Stimulated activated CD4-positive, alpha-beta T cell treated with anti-CD3 and anti-CD28 coated beads, TNF-alpha, amount 100 ng/mL, for 1 hour (primary cell): ENCODE measurements at places on chromosomes 3 and 15.

GRCh38 chr3:70042641-70043040 lies 43.1 kb downstream of the SAMMSON start:
- no peak for DNase-seq

GRCh38 chr3:58487140-58487886 lies 4.6 kb upstream of the KCTD6 start:
- no peak for DNase-seq

- no peak for DNase-seq
Measured at GRCh38 chr3:65484964-65485363, 553.8 kb downstream of the MAGI1 start.

- DNase-seq = no peak
Measured at GRCh38 chr3:9349321-9350117, 13.3 kb upstream of the THUMPD3 start.

GRCh38 chr3:151871639-151872468 lies 1.6 kb upstream of the SUCNR1 start:
- DNase-seq = no peak

GRCh38 chr15:45674677-45675076 lies 39.8 kb downstream of the SQOR start:
- no peak for DNase-seq

GRCh38 chr15:74643665-74644204 lies 28.1 kb downstream of the CLK3 start:
- DNase-seq = no peak

DNA sequence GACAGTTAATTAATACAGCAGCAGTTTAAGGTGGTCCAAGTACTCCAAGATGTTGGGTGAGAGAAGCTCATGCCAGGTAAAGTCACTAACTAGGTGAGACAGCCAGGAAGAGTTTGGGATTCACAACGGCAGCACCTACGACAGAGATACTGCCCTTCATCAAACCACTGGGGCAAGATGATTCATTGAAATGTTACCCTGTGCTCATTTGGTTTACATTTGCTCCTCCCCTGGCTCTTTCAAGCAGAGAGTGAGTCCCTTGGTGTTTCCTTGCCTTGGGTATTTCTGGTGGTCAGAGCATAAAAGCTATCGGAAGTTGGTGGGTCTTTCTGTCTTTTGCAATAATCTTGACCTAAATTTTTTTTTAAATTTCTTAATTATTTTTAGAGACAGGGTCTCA lies 19.9 kb upstream of the PDE8A start:
- DNase-seq = no peak

DNA sequence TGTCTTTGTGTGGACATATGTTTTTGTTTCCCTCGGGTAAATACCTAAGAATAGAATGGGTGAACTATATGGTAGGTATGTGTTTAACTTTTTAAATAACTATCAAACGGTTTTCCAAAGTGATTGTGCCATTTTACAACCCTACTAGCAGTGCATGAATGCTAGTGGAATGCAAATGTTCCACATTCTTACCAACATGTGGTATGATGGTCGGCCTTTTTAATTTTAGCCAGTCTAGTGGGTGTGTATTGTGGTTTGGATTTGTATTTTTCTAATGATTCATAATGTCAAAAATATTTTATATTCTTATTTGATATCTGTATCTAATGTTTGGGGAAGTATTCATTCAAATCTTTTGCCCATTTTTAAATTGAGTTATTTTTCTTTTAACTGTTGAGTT lies 68.2 kb upstream of the SMAD3 start:
- DNase-seq = no peak

GRCh38 chr3:65641777-65642176 lies 396.9 kb downstream of the MAGI1 start:
- DNase-seq = no peak

DNA sequence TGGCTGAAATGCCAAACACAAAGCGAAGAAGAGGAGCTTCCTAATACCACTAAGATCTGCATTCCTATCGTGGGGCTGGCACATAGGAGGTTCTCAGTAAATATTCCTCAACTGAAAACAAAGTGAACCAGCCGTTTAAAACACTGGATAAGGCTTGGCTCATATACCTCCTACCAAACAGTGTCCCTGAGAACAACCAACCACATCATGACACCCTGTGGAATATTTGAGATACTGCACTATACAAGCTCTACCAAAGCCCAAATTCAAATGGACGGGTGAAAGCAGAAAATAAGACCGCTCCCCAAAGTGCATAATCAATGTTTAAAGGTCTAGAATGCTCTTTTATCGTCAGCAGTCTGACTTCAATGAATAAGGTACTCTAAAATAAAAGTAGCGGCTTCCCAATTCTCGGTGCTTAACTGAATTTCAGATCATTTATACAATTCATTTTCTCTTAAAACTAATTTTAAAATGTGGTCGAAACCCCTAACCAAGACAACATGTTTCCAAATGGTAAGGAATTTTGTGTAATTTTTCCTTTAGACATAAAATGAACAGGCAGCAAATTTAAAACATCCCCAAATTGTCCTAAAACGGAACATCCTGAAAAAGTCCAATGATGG lies 425.8 kb downstream of the ERC2 start:
- no peak for DNase-seq

DNA sequence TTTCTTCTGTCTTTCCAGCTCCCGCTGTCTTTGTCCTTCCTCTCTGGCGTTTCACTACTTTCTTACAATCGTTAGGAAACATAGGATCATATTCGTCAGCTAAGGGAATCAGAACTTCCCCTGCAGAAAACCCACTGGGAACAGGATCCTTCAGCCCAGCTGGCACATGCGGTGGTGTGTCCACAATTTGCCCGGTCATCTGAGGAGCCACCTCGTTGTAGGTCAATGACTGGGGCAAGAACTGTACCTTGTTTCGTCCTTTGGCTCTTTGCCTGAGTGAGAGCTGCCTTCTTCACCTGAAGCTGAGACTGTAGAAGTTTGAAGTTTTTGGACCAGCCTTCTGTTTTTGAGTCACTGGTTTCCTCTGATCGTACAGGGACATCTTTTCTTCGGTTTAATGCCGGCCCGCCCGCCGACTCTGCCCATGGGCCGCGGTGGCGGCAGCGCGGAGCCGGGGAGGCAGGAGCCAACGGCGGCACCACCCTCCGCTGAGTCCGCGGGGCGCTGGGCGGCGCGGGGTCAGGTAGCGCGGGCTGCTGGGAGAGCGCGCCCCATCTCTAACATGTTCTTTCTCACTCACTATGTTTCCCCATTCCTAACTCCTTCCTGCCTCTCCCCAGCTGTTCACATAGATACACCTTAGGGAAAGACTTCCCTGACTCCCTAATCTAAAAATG lies 214.1 kb upstream of the NANOGP8 start:
- no peak for DNase-seq

GRCh38 chr3:81763001-81763400 lies 1.6 kb upstream of the GBE1 start:
- DNase-seq = no peak

DNA sequence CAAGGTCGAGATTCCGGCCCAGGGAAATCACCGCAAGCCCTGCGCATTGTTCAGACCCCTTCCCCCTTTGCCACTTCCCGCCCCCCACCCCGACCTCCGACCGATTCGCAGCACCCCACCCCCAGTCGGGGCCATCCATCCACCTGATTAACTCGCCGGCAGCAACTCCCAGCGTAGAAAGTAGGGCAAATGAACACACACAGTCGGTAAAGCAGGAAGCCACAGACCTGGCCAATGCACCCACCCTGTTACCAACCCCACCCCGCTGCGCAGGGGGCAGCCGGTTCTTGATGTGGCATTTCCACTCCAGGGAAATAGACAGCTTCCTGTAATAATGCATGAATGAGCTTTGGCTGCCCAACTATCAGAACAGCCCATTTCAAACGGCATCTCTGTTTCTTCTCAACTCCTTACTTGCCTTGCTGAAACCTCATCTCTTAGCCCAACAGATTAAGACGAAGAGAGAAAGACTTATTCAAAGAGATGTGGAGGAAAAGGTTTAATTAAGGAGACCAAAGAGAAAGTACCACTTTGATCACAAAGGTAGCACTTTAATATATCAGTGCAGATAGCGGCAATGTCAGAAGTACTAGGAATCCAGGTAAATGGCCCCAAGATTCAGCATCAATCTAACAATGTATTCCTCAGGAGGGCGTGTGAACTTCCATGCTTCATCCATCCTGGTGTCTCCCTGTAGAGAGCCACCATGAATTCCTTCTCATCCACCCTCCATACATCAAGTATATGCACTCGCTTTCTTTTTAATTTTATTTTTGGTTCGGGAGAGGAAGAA lies 1.9 kb downstream of the TNIK start:
- DNase-seq = no peak

DNA sequence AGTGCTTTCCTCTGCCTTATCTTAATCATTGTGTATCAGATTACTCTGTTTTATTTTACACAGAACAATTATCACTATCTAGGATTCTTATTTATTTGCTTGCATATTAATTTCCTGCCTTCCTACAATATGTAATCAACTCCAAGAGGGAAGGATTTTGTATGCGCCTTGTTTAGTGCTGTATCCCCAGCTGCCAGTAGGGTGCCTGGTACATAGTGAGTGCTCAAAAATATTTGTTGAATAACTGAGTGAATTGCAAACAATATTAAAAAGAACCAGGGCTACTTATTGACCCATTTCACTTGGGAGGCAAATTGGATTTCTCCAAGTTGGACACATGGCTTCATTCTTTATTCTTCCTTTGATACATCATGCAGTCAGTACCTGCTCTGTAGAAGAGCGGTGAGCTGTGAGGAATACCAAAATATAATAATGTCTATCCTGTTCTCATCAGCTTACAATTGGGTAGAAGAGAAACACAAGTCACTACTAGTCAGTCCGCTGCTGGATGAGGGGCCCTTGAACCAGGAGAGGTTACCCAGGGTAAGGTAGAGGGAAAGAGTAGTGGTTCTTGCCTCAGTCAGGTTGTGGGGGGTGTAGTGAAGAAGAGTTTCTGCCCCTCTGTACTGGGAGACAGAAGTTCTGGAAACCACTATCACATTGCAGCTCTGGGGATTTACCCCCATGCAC lies 233.9 kb upstream of the ZBTB20 start:
- no peak for DNase-seq

DNA sequence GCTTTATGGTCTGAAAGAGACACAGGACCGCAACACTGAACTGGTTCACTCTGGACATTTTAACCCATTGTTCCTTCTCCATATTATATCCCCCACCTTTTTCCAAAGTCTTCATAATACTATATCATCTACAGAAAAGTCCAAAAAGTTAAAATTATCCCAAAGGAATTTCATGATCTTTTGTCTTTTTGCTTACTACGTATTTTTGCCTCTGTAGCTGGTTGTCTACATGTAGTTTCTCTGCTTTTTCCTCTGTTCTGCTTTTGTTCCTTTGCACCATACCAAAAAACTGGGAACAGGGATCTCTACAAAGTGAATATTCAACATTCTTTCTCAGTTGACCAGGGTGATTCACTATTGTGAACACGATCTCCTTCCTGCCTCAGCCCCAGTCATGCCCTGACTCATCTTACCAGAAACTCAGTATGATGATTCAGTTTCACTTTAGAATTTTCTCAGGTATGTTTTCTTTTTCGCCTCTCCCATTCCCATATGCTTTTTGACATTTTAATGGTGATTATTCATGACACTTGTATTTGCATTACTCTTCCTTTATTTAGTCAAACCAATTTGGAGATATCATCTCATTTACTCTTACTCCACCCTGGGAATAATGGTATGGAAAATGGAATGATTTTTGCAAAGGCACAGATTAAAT lies 14.5 kb downstream of the EMC4 start:
- no peak for DNase-seq

DNA sequence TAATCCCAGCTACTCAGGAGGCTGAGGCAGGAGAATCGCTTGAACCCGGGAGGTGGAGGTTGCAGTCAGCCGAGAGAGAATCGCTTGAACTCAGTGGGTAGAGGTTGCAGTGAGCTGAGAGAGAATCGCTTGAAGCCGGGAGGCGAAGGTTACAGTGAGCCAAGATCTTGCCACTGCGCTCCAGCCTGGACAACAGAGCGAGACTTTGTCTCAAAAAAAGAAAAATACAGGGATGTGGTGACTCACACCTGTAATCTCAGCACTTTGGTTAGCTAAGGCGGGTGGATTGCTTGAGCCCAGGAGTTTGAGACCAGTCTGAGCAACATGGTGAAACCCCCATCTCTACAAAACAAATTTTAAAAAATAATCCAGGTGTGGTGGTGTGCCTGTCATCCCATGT lies 26.8 kb downstream of the UBE2E1 start:
- DNase-seq = no peak

- DNase-seq = no peak
Measured at GRCh38 chr3:146203776-146204175, 42.8 kb upstream of the PLOD2 start.
